GM03348 (cell line): ENCODE measurements at places on chromosomes 2 and 18.
A peak's percentile ranks its signal among the peaks of the same experiment; 100 is the strongest.

DNA sequence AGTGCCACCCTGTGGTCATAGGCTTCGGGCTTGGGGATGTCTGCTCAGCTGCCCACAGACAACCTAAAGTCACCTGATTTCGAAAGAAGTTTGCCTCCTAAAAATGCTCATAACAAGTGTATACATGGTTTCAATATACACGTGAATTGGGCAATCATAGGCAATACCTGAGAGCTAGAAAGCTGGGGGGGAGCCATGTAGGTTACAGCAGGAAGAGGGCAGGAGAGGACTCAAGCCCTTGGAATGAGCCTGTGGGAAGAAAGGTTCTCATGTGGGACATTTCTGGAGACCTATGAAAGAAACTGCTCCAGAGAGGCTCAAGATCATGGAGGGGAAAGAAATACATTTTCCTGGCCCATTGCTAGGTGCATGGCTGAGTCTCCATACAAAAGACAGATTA, 109.7 kb downstream of the ACOXL start:
- DNase-seq, result no peak

DNA sequence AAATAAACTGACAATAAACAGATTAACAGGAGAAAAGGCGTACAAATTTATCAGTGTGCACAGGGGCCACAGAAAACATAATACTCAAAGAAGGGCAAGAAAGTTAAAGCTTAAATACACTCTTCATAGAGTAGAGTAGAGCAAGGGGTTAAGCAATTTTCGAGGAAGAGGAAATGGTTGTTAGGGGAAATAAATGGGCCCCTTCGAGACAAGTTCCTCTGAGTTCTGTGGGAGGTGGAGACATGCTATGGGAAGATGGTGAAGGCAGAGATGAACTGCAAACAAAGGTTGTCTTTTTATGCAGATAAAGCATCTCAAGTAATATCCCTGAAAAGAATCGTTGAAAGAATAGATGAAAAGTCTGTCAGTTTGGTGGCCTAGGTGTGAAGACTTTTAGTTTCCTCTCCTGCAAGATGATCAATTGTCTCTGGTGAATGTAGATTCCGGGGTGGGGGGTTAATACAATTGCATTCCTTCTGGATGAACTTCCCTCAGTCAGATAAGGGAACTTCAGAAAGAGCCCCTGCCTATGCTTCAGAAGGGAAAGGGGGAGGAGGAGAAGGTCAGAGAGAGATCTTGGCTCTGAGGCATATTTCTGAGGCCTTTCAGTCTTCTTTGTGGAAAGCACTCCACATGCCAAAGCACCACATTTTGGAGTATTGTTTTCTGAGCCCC, 127.0 kb downstream of the METTL4 start:
- no peak for DNase-seq

DNA sequence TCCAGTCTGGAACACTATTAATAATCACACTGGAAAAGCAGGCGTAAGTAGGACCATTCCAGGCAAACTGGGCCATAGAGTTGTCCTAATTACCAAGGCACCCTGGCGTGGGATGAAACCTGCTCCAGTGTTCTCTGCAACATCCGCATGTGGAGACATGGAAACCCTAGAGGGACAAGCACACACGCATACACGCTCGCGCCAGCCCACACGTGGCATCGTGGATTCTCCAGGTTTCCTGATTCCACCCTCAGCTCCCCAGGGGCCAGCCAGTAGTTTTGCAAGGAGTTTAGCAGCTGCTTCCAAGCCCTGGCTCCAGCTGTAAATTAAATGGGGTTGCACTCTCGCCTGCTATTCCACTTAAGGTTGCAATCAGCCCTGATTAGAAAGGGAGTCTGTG, 127.7 kb downstream of the DYSF start:
- peak; percentile 55 for DNase-seq

DNA sequence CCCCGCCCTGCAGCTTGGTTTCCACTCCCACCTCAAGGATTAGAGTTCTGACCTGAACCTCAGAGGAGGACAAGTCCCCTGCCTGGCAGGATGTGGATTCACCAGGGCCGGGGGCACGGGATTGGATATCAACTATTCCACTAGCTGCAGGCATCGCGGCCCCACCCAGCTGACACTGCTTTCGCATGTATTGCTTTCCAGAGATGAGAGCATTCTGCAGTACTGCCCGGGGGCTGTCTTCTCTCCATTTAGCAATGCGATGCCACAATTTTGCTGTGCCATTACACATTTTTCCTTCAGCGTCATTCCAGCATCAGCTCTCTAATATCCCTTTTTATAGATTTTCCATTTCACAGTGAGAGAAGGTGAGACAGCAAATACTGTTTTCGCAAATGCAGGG, 42.0 kb downstream of the CTIF start:
- DNase-seq, result peak; percentile 46

- no peak for DNase-seq
These were observed 21.4 kb upstream of the MYO3B start for GRCh38 chr2:170156592-170156991.

GRCh38 chr2:54207666-54208195, 48.3 kb downstream of the TSPYL6 start:
- DNase-seq, result no peak

- no peak for DNase-seq
These were observed 100.2 kb upstream of the SNTG2 start for GRCh38 chr2:850429-850828.

DNA sequence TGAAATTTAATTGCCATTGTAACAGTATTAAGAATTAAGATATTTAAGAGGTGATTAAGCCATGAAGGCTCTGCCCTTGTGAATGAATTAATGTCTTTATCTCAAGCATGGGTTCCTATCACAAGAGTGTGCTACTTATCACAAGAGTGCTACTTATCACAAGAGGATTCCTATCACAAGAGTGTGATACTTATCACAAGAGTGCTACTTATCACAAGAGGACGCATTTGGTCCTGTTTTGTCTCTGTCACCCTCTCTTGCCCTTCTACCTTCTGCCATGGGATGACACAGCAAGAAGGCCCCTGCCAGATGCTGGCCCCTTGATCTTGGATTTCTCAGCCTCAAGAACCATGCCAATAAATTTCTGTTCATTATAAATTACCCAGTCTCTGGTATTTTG, 13.2 kb upstream of the COL5A2 start:
- no peak for DNase-seq

GRCh38 chr2:166563894-166564293, 69.8 kb upstream of the SCN7A start:
- no peak for DNase-seq

DNA sequence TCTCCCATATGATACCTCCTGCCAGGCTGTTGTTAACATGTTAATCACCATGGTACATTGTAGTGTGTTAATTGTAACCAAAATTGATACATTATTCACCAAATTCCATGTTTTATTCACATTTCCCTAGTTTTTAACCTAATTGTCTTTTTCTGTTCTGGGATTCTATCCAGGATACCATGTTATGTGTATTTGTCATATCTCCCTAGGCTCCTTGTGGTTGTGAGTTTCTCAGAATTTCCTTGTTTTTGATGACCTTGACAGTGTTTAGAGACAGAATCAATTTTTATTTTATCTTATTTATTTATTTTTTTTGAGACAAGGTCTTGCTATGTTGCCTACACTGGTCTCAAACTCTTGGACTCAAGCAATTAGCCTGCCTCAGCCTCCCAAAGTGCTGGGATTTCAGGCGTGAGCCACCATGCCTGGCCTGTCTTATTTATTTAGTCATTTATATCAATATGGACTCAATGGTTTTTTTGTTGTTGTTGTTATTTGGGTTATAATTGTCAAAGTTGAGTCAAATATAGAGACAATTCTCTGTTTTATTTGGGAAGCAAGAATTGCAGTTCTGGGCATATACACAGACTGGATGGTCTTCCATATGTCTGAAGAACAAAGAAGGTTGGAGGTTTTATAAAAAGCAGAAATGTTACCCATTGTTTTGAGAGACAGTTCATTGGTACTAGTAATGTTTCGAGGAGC, 42.6 kb downstream of the INPP4A start:
- DNase-seq, result no peak

- peak; percentile 48 for DNase-seq
These were observed 639 bp downstream of the EPB41L3 start for GRCh38 chr18:5543036-5543680.

DNA sequence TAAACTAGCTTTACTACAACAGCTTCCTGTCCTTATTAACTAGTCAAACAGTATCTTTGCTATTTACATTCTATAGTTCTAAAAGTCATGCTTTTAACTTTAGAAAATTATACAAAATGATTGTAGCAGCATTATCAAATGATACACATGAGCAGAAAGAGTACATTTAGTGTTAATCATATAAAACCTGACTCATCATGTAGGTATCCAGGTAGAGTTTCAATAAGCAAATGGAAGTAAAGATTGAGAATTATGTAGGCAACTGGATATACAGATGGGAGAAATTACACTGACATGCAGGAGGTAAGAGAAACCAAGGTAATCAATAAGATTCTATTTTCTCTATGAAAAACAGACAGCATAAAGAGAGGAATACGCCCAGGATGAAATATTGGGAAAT, 33.8 kb downstream of the TRIP12 start:
- DNase-seq, result no peak
